Nephron progenitor cell (in vitro differentiated cells): ENCODE measurements at places on chromosomes 13 and 19.

DNA sequence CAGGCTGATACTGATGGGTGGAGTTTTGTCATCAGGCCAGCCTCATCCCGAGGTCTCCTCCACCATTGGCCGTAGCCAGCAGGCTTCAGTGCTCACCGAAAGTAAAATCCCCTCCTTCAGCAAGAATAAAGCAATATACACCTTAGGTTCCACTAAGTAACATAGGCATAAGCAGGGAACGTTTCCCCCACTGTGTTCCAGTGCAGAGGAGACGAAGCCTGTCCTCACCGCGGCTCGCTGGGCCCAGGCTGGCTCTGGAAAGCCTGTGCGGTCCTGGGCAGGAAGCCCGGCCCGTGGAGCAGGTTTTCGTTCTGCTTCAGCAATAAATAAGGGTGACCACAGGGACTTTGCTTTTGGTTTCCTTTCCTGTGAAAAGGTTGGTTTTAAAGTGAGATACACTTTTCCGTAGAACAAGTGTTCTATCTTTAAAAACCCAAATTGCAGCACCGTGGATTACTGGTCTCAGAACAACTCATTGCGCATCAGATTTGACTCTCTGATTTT, 16.3 kb upstream of the TEX29 start:
- no peak for DNase-seq

GRCh38 chr13:91381371-91381770, 17.1 kb upstream of the GPC5 start:
- DNase-seq, result no peak

- no peak for DNase-seq
These were observed 2714.5 kb upstream of the PCDH20 start for GRCh38 chr13:64130171-64130570.

- no peak for DNase-seq
These were observed 326.2 kb downstream of the TSHZ3 start for GRCh38 chr19:31023038-31023437.

DNA sequence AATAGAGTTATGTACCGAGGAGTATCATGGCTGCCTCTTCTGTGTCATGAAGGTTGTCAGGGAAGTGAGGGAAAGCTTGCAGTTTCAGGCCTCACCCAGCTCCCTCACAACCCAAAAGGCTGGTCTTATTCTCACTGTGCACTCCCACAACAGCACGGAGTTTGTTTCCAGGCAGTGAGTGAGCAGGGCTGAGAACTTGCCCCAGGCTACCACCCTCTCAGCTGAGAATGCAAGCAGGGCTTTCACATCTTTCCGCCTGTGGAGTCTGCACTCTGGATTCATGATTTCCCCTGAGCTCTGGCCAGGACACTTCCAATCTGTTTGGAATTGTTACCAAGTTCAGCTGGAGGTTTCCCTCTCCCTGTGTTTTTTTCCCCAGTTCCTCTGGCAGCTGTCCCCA, 2284.7 kb upstream of the PCDH20 start:
- no peak for DNase-seq

- DNase-seq, result no peak
These were observed 270.9 kb downstream of the LMO7 start for GRCh38 chr13:75907044-75907443.
